ENCODE measurements at places on chromosomes 6 and 20.

- DNase-seq, result peak; percentile 30
Measured at GRCh38 chr20:9392892-9393857, 121.2 kb upstream of the LAMP5 start.

DNA sequence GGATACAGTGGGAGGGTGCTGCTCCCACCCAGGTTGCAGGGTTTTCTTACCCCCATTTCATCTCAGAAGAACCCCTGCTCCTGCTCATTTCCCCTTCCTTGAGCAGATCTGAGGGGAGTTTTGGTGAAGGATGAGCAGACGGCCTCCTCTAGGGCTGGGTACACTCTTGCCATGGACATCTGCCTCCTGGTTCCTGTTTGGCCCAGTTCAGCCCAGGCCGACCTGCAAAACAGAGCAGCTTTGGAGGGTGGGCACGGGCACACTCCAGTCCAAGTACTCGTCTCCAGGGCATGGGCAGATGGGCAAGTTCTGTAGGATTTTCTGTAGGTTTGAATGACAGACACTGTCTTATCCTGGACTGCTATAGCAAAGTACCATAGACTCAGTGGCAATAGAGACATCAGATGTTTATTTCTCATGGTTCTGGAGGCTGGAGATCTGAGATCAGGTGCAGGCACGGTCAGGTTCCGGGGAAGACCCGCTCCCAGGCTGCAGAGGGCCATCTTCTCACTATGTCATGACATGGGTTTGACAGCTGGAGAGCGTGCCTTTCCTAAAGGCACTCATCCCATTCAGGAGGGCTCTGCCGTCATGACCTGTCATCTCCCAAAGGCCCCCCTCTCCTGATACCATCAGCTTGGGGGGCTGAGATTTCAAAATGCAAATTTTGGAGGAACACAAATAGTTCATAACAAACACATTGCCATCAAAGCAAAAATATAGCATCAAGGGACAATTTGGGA is 6.2 kb downstream of the NPBWR2 start:
- no peak for DNase-seq

DNA sequence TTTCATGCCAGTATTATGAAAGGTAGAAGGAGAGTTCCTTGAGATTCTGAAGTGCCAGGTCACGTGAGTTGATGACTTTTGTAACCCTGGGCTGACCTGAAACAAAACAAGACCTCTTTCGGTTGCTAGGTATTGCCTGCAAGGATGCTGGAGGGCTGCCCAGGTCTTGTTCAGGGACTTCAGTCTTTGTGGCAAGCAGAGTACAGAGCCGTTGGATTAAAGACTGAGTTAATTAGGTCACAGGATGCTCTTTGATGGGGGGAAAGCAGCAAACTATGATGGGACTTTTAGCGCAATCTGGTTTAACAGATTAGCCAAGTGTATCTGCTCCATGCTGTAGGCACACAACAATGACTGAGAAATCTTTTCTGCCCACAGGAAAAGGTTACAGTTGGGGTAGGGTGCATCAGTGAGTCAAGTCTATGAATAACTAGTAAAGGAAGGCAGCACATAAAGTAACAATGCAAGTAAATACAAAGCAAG is 12.8 kb upstream of the ELOVL5 start:
- peak; percentile 41 for DNase-seq

- peak; percentile 87 for DNase-seq
Measured at GRCh38 chr20:38434770-38435554, at the start of gene SNHG17. Gene SNHG17, minus strand, starts transcription at chr20:38435328.

DNA sequence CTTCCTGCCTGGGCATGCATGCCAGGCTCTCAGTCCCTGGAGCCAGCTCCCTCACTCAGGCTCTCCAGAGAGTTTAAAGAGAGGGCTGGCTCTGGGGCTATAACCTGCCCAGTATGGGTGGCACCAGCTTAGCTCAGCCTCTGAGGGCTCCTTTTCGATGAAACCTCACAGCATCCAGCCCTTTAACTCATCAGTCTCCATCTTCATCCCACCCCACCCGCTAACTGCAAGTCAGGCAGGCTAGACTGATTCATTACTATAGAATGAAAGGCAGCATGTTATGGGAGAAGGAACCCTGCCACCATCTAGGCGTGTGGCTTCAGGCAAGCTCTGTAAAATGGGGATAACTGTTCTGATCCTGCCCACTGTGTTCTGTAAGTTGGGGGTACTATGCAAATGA is 53.5 kb downstream of the RAB44 start:
- no peak for DNase-seq

GRCh38 chr20:57128044-57128757 is 138.2 kb downstream of the BMP7 start:
- no peak for DNase-seq

GRCh38 chr20:1646975-1647431 is 10.6 kb downstream of the SIRPG start:
- DNase-seq, result no peak

- DNase-seq, result no peak
Measured at GRCh38 chr6:139147628-139148027, 12.7 kb downstream of the HECA start.

GRCh38 chr6:150739711-150740349 is 125.7 kb upstream of the MTHFD1L start:
- DNase-seq, result no peak

DNA sequence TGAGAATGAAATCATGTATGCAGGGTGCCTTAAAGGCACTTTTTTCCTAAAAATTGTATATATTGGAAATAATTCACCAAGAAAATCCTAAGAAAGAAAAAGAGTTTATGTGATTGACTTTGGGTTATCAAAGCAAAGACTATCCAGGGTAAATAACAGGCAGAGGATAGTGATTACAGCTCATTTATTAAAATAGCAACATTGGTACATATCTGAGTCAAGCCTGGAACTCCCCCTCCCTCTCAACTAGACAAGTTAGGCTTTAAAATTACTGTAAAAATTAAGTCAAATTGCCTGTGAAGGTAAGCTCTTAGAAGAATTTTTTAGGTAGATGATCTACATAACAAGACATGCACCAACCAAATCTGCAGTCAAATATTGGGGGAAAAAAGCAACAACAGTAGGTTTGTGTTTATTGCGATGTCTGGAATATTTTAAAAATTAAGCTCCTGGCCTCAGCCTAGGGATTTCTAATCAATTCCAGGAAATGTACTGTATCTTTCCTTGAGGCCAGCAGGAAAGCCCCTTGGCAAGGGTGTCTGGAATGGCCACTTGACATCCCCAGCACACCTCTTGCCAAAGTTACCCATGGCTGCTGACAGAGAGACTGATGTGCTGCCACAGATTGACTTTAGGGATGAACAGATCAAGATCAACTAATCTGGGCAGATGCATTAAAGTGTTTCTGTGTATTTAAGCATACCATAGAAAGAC is 31.2 kb upstream of the HBS1L start:
- DNase-seq, result no peak

- DNase-seq, result no peak
Measured at GRCh38 chr20:6588296-6588695, 179.2 kb upstream of the BMP2 start.

DNA sequence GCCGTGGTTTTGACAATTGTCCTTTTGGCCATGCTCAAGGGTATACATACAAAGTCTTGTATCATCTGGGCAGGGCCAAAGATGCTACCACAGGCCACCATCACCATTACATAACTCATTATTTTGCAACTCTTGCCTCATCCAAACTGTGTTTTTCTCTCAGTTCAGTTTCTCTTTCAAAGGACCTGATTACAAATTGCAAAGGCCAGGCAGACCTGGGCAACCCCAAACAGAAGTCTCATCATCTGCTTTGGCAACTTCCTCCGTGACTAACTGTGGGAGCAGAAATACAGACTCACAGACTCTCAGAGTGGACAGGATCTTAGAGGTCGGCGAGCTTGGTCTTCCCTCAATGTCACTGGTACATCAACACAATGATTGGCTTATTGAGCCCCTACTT is 117.8 kb upstream of the NEDD9 start:
- no peak for DNase-seq

GRCh38 chr6:10854922-10855632 is 16.7 kb upstream of the MAK start:
- DNase-seq, result no peak

DNA sequence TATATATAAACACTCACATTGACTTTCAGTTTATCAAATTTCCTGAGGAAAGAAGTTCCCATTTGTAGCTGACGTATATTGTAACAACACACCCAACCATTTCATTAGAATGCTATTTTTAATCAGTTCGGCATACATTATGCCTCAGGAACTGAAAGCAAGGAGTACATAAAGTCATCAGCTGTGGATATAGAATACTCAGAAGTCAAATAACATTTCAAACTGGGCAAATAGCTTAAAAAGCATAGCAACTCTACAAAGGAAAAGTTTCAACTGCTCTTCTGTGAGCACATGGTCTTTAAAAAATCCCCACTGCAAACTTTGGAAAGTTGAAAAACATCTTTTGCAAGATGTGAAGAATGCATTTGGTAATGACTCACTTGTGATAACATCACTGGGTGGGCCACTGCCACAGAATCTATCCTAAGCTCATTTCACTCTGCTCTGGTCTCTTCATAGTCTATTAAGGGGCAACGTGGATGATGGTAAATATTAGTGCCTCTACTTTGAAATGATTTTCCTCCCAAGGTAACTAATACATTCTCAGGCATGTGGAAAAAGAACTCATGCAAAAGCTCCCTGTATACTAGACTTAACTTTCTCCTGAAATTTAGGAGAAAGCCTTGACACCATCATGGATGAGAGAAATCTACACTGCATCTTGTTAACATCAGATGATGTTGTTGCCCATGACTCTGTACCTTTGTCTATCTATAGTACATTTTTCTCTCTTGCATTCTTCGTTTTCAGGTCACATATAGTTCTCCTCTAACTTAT is 49.2 kb downstream of the FYN start:
- no peak for DNase-seq

DNA sequence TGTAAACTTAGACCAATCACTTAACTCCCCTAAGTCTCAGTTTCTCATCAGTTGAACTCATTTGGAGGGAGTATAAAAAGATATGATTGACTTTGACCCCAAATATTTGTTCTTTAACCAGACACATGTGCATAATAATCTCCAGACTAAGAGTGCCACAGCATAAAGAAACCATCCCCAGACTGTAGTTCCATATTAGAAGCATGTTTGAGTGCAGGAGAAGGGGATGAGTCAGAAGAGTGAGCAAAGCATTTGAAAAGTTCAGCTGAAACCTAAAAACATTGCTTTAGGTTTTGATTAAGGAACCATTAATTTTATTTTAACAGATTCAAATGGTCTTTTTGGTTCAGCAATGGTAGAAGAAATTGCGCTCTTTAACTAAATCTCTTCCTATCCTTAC is 654.8 kb downstream of the UTRN start:
- DNase-seq, result no peak

- DNase-seq, result no peak
Measured at GRCh38 chr6:3454273-3455010, 2.4 kb downstream of the SLC22A23 start.

- no peak for DNase-seq
Measured at GRCh38 chr6:15341311-15342001, 95.6 kb downstream of the JARID2 start.

GRCh38 chr6:139154881-139155547 is 20.1 kb downstream of the HECA start:
- DNase-seq, result no peak

GRCh38 chr20:35791821-35792220 is 20.0 kb downstream of the PHF20 start:
- no peak for DNase-seq

GRCh38 chr20:24627926-24628325 is 158.5 kb downstream of the SYNDIG1 start:
- DNase-seq, result no peak

DNA sequence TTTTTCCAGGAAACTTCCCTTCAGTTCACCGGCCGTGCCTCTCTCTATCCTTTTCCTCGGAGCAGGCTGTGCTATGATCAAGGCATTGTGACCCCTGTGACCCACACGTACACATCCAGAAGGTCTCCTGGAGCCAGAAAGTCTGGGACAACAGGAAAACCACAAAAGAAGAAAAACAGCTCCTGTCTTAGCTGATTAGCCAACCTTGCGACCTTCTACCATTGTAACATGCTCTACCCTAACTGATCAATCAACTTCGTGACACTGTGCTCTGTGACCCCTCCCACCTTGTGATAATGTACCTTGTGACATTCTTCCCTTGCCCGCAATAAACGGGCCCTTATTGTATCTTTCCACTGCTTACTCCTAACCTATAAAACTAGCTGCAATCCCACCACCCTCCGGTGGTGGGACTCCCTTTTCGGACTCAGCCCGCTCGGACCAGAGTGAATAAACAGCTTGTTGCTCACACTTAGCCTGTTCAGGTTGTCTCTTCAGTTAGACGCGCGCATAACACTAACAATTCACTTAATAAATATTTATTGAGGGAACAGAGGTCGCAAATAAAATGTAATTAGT is 24.2 kb downstream of the ZNF311 start:
- peak; percentile 66 for DNase-seq

GRCh38 chr6:73636048-73636447 is 17.7 kb downstream of the SLC17A5 start:
- no peak for DNase-seq

DNA sequence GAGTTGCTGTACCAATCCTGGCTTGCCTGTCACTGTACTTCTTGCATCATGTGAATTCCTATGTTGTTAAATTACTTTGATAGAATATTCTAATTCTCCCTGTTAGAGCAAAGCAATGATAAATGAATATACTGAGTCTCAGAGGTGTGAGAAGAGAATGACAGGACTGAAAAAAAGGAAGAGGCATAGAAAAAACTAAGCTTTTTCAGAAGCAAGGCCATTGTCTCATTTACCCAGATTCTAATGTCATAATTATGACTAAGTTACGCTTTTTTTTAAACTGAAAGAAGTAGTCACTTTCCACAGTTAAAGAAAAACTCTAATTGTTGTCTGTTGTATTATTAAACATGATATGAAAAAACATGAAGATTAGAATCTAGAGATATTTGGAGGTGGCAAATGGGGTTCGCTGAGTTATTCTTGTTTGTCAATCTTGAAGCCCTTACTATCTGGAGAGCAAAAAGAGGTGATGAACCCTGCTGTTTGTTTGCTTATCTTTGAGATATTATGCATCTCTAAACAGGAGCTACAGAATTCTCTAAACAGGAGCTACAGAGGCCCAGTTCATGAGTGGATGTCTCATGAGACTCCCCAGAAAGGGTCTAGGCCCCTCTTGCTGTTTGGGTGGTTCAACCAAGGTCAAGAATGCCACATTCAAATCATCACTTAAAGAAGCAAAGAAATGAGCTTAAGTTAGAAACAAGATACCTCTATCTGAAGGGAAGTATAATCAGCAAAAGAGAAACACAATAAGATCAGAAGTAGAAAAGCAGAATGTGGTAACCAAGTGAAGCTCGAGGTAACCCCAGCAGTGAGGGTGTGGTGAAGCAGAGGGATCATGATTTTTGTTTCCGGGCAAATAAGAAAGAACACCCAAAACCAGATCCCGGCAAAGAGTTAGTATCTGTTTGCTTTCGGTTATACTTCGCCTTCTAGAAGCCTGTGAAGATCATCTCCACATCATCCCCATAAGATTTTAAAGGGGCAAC is 33.3 kb upstream of the THEMIS start:
- no peak for DNase-seq

- DNase-seq, result no peak
Measured at GRCh38 chr6:53216301-53216700, 67.7 kb upstream of the GCM1 start.

DNA sequence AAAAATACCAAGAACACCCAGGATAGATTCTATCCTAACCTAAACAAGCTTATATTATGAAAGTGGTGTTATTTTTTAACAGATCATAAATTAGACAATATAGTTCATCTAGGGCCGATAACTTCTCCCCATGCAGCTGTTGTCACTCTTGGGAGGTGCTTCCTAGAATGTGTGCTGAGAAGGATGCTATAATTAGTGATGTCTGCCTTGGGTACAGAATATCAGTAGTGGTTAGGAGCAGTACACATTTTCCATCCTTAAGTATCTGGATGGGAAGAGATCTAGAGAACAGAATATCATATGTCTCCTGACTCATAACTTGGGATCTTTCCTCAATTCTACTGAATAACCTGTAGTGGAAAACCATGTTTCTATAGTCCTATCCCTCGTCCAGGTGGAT is 214.5 kb downstream of the BCKDHB start:
- no peak for DNase-seq
